ENCODE measurements at places on chromosomes 12 and 14.

GRCh38 chr12:50362671-50363070, 33.7 kb downstream of the FAM186A start:
- DNase-seq: no peak

DNA sequence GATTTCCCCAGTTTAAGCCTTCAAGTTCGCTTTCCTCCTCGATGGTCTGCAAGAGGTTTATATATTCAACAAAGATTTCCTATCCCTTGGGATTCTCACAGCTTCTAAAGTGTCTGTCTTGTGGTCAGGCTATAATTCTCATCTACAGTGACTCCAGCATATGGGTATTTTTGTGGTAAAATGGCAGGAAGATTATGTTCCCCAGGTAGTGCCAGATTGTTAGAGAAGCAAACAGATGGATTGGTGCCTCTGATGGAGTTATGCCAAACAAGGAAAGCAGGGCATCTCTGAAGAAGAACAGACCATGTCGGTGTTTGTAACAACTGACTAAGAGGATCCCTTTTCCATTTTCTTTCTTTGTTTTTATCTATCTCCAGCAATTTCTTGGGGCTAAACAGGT, 5.5 kb upstream of the CCDC175 start:
- DNase-seq: no peak

- DNase-seq: no peak
Observed at GRCh38 chr12:24424889-24425600, 475.6 kb upstream of the SOX5 start.

- peak; percentile 45 for DNase-seq
Observed at GRCh38 chr12:19945559-19946435, 422.5 kb upstream of the PDE3A start.

GRCh38 chr14:32601906-32602305, 272.8 kb downstream of the AKAP6 start:
- DNase-seq: peak; percentile 35

DNA sequence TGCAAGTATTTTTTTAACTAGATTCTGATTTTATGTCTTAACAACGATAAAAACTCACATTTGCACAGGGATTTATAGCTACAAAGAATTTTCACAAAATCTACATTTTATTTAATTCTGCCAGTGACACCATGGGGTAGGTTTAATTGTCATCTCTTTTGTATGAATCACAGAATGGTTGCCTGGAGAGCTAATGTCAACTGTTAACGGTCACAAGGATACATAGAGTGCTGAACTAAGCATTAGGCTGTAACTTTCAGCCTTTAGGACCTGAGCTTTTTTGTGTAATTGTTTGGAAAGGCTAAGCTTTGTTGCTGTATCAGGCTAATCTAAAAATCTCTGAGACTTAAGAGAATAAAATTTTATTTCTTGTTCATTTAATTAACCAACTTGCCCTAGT, 465.3 kb upstream of the TBX3 start:
- DNase-seq: no peak

- no peak for DNase-seq
Observed at GRCh38 chr12:122125452-122126341, 47.1 kb downstream of the MLXIP start.

- no peak for DNase-seq
Observed at GRCh38 chr12:31316891-31317290, 9.1 kb downstream of the SINHCAF start.
